Activated CD4-positive, alpha-beta T cell treated with anti-CD3 and anti-CD28 coated beads, Interleukin-2, amount 10 ng/mL, durations not matched to agents 7 days and 5 days (primary cell): ENCODE measurements at places on chromosomes 6 and 20. TPM values are rescaled to one million over a fixed set of nuclear protein-coding genes. Genes with fewer than 3 reads are reported as not detected.

- H3K4me3 ChIP-seq: no peak overlapping the region
- DNase-seq: no peak
- peaks cover 33% of the 10 kb centered on the region for H3K4me1 ChIP-seq
Measured at GRCh38 chr6:6709106-6709505, 120.6 kb downstream of the LY86 start.

SLC13A3 gene
- total RNA-seq: 0.35 TPM

GRCh38 chr6:149373511-149373910, 26.6 kb upstream of the SUMO4 start:
- DNase-seq: no peak
- H3K27ac ChIP-seq: no peak overlapping the region
- no peak overlapping the region for H3K4me3 ChIP-seq
- peaks cover 59% of the 10 kb centered on the region for H3K36me3 ChIP-seq
- no peaks in the 10 kb centered on the region for H3K27me3 ChIP-seq

CGA gene
- not detected for total RNA-seq

SLC22A16 gene
- total RNA-seq: not detected
